ENCODE measurements at places on chromosomes 4 and X.

DNA sequence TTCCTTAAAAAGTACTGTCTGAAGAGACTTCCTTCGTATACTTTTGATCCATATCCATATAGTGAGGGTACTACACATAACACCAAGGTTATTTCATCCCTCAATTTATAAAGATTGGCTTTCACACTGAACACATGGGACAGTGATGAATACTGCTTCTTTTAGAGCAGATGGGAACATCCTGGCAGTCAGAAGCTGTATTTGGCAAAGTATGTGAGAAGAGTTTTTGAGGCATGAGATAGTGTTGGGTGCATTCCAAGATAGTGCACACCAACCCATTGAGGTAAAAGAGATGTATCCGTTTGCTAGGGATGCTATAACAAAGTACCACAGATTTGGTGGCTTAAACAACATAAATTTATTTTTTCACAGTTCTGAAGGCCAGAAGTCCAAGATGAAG, 141.1 kb downstream of the MOSPD2 start:
- DNase-seq, result no peak

- no peak for DNase-seq
Observed at GRCh38 chrX:135421932-135422809, at the start of gene SMIM10L2A. TSS of gene SMIM10L2A (plus strand) at chrX:135421944. CDS start at chrX:135422132, 188 bp downstream.

DNA sequence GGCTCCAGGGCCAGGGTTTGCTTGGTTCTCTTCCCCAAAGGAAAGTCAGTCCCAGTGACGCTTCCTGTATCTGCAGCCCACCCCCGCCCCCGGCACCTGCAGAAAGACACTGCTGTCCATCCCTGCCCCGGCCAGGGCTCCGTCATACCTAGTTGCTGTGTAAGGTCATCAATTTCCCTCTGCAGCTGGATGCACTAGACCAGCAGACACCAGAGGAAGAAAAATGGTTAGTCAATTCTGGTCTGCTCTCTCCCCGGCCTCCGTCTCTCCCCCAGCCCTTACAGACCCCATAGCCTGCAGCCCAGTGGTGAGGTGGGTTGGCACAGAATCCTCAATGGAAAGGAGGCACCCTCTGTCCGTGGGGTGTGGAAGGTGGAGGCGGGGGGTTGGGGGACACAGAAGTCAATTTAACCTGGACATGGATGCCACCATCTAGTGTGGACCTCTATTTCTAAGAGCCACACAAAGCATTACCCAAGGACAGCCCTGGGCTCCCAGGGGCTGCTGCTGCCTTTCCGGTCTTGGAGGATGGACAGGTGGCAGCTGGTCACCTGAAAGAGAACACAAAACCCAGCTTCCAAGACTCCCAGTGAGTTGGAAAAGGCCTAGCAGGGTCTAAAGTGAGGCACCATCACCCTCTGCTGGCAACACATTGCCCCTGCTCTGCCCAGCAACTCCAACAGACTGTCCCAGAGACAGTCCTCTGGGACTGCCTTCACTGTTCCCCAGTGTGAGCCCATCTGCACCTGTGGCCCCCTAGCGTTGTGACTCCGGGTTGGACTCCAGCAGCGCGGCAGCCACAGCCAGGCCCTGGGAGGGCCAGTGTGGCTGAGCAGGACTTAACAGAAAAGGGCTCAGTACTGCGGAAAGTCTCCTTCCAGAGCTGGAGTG, 40.2 kb upstream of the NHSL2 start:
- DNase-seq, result no peak

- no peak for DNase-seq
Observed at GRCh38 chr4:40365766-40366165, 30.6 kb downstream of the CHRNA9 start.

DNA sequence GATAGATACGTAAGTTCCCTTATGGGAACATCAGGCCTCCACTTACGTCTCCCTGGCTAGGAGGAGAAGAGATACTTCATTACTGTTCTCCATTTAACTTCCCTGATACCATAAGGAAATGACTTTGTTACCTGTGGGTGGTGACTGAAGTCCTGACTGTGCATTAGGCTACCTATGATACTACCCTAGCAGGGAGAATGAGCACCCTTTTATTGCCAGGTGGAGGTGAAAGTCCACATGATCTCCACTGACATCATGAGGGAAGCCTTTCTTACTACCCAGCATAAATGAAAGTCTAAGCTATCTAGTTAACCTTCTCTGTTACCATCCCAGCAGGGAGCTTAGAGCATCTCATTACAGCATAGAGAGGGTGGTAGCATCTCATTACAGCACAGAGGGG, 24.4 kb upstream of the LAMTOR3 start:
- DNase-seq, result no peak

DNA sequence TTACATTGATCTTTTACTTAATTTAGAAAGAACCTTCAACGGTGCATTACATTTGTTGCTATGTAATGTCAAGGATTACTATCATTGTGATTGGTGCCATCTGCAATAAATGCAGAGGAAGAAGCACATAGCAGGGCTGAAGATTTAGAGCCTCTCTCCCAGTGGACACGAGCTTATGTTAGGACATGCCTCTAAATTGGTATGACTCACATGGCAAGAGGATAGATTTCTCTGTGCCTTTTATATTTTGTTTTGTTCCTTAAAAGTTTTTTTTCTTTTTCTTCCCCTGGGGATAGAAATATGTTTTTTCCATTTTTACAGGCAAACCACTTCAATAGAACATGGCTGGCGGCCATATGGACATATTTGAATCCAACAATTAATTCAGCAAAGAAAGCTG, 205.0 kb upstream of the HAND2 start:
- no peak for DNase-seq

DNA sequence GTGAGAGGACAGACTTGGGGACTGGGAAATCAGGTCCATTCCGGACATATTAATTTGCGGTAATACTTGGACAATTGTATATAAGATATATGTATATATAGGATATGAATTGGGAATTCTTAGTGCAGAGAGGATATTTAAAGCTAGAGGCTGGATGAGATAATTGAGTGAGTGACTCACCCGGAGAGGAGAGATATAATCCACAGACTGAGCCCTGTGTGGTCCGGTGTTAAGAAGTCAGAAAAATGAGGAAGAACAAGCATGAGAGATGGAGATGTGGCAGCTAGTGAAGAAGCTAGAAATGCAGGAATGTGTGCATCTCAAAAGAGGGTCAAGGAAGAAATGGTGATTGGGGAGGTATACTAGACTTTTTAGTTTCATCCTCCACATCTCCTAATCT, 336.2 kb downstream of the SLC7A11 start:
- DNase-seq, result no peak

- no peak for DNase-seq
Observed at GRCh38 chr4:20532871-20533870, 167.1 kb upstream of the PACRGL start.

- no peak for DNase-seq
Observed at GRCh38 chrX:39705290-39705689, 392.5 kb downstream of the BCOR start.

DNA sequence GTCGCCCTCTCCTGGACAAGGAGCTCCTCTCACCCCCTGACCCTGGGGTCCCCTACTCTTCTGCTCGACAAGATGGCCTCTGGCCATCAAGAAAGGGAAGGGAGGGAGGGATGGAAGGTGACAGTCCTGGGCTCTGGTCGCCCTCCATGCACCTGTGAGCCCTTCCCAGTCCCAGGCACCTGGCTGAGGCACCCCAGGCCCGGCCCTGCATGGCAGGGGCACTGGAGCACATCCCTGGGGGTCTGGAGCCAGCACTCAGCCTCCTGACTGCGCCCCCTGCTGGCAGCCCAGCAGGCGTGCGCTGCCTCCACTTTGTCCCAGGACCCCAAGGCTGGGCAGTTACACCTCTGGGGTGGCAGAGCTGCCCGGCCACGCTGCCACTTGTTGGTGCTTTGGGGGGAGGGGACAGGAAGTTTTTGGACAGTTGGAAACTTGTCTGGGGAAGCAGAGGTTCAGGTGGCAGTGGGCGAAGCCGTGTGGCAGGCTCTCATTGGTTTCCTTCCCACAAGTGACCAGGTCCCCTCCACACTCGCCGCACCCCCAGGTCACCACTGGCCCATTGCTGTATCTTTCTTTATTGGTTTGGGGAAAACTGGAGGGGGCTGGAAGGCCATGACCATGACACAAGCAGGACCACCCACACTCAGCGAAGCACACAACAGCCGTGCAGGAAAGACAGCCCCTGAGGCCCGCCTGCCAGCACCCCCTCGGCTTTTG, 4.3 kb downstream of the PNCK start:
- no peak for DNase-seq

DNA sequence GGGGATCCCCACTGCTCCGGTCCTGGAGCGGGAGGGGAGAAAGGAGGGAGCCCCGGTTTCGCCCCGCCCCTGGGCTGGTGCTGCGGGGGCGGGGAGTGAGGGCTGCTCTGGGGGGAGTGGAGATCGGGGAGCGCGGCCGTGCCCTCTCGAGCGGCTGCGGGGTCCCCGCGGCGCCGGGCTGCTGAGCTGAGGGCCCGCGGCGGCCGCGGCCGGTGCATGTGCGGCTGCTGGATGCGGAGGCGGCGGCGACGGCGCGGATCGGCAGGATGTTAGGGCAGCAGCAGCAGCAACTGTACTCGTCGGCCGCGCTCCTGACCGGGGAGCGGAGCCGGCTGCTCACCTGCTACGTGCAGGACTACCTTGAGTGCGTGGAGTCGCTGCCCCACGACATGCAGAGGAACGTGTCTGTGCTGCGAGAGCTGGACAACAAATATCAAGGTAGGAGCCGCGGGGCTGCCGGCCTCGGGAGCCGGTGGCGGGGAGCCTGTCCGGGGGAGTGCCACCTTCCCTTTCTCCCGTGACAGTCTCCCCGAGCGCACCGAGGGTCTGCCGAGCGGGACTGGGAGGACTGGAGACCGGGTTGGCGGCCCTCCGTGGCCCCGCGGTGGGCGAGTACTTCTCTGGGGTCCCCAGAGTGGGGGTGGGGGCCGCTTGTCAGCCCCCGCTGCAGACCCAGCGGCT, at the start of gene ING2:
TSS of gene ING2 (plus strand) at position 129 of the 681 bp plus-strand sequence. CDS start at position 267, 138 bp downstream.
- DNase-seq, result no peak

DNA sequence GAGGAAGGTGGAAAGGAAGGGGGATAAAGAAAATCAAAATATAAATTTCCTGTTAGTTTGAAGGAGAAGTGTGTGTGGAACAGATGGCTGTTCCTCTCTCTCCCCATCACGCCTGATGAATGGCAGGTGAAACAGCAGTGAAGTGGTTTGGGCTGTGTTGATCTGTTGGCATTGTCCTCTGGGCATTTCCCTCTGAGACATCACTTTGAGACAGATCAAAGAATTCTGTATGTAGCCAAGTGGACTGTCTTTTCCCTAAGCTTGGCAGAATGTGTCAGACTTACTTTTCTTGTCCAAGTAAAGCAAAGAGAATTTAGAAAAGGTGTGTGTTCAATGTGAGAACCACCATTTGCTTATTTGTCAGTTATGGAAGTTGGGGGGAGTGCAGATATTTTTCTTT, 47.5 kb downstream of the SEPTIN11 start:
- no peak for DNase-seq

- DNase-seq, result no peak
Observed at GRCh38 chrX:154084449-154085300, 12.8 kb downstream of the MECP2 start.

- DNase-seq, result no peak
Observed at GRCh38 chr4:125781651-125782050, 466.9 kb downstream of the FAT4 start.

- DNase-seq, result no peak
Observed at GRCh38 chr4:16617011-16617410, 281.4 kb downstream of the LDB2 start.

- DNase-seq, result no peak
Observed at GRCh38 chrX:46374371-46374770, 170.8 kb downstream of the ZNF674 start.

DNA sequence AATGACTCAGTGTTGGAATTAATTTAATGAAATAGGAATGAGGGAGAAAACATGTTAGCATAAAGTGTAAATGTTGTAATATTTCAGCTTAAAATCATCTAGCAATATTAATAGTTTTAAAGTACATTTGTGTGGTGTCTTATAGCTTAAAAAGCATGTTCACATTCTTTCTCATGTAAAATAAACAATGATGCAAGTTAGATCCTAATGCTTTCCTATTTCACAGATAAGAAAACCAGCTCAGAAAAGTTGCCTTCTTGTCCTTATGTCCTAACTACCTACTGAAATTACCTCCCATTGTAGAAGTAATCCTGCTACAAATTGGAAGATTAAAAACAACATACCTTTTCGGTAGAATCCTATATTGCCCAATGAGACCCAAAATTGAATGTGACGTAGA, 40.9 kb upstream of the PRDM8 start:
- DNase-seq, result no peak

All from cerebellar nuclear complex (tissue), 1 donor.